ENCODE measurements at places on chromosomes 1 and 21.

DNA sequence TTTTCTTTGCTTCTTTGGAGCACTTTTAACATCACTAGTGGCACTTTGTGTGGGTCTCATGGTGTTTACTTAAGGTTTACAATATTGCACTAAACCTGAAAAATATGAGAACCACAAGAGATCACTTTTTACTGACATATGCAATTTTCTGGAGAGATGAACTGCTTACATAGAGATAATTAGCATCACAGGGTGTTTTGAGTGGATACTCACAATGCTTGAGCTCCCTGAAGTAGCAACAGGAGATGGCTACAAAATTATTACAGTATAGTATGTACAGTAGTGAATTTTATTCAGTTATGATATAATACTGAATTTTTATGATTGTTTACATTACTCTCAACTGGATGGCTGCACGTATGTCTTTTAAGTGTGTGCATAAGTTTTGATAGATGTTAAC, 22.6 kb downstream of the RPRD2 start:
- DNase-seq: no peak

DNA sequence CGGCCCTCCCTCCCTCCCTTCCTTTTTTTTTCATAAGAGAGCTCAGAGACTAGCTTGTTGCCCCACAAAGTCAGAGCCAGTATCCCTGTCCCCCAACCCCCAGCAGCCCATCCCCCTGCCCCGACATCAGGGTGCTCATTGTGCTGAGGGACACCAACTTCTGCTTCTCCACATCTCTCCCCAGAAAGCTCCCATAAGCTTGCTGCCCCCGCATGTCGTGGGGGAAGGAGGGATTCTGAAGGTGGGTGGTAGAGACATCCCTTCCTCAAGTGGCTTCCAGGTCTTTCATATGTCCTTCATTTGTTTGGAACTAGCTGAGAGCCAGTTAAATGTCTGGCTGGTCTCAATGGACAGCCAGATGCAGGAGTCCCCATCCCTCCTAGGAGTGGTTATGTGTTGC, 41.2 kb downstream of the RHBG start:
- DNase-seq: no peak

DNA sequence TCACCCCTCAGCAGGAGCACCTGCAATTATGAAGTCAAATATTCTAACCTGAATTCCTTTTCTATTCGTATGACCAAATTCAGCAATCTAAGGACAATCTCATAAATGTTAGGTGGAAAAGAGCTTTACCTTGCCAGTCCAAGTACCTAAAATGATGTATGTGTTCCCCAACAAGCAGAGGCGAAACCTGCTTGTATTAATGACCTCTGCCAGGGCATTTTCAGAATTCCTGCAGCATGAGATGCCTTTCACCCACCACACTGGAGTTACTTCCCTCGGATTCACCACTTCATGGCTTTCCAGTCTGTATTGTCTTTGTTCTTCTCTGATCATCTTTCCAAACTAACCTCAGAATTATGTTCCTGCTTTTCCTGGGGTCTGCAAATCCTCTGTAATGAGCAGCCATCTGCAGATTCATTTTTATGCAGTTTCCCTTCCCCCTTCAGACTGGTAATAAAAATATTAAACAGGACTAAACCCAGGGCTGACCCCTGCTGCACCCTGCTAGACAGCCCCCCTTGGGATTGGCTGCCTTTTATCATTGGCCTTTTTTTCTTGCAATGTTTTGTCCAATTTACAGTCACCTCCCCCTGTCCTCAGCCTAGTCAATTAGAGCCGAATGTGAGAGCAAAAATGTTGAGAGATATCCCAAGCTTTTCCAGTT, 26.6 kb upstream of the CASQ2 start:
- peak; percentile 22 for DNase-seq

DNA sequence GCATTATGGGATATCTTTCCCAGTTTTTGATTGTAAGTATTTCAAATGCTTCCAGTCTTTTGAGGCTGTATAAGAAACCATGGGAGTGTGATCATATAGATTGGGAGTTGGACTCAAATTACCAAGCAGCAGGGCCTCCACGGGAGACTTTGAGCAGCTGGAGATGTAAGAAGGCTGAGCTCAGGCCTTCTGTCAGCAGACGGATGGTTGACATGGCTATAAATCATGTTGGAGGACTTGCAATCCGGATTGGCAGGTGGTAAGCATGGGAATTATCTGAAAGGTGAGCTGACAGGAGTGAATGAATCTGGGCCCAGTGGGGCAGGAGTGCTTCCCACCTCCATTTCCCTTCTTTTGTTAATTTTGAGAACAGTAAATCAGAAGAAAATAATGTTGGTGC, 83.2 kb upstream of the PPM1J start:
- DNase-seq: no peak

DNA sequence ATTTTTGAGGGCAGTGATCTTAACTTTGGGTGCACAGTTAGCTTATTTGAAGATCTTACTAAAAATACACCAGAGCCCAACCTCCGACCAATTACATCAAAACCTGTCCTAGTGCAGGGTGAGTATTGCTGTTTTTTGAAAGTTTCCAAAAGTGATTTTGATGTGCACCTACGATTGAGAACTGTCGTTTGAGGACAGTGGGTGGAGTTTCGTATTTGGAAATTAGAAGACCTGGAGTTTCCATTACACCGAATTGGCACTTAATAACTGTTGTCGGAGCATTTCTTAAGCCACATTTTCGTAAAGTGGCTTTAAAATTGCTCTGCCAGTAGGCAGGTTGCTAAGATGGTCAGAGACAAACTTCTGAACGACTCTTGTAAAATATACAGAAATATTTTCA, 1.1 kb downstream of the SOD1 start:
- no peak for DNase-seq

- no peak for DNase-seq
Measured at GRCh38 chr1:43468414-43468813, 14.7 kb upstream of the HYI start.

- no peak for DNase-seq
Measured at GRCh38 chr1:162329826-162330225, 46.8 kb downstream of the SPATA46 start.

DNA sequence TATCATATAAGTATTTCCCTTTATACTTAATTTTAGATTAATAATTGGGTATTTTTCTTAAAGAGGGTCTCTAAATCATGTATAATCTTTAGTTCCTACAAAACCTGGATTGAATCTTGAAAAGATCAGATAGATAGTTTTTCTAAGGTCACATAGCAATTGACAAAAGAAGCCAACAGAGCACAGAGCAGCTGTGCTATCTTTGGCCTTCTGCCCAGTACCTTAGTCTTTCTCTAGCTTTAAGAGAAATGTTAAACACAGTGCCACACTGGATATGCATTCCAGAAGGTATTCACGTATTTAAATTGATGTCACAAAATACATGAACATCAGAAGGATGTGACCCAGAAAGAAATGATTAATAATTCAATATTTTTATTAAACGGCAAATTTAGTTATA, 86.8 kb downstream of the C21orf91 start:
- DNase-seq: no peak

DNA sequence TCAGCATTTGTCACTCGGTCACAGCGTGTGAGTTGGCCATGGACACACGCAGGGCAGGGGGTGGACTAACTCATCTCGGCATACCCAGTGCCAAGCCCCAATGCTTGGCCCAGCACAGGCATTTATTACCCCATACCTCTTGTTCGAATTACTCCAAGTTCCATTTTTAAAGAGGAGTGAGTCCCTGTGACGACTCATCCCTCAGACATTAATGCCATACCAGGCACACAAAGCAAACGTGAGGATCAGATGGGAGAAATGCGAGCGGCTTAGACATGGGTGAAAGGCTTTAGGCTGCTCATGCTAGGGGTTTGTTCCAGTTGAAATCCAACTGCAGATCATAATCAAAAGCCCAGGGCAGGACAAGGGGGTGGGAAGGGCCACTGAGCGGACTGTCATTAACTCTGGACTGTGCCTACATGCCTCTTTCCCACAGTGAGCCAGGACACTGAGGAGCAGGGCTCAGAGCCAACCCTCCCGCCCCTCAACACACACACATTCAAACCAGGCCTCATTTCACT, 118.5 kb upstream of the NGF start:
- DNase-seq: no peak

DNA sequence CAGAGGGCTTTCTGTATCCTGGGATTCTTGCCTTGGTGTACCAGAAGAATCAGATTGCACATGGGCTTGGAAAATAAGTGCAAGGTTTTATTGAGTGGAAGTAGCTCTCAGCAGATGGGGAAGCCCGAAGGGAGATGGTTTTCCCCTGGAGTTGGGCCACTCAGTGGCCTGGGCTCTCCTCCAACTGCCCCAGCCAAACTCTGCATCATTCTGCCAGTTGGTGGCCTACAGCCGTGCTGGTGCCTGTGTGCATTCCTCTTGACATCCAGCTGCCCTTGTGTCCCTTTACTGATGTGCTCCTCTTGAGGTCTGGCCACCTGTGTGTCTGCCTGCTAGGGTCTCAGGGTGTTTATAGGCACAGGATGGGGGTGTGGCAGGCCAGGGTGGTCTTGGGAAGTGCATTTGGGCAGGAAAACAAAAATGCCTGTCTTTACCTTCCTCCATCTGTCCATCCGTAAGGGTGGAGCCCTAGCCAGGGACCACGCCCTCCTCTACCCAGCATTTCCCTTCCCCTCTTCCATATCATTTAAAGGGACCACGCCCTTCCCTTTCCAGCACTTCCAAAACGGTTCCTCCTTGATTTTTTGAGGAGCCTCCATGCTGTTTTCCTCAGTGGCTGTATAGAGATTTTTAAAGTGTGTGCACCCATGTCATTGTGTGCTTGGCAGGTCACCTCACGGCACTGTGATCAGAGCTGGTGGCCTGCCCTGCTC, 18.9 kb downstream of the SNAP47 start:
- no peak for DNase-seq

- DNase-seq: peak; percentile 81
Measured at GRCh38 chr1:214864896-214865688, 217.4 kb upstream of the KCNK2 start.

- no peak for DNase-seq
Measured at GRCh38 chr1:162033428-162033827, 9.8 kb upstream of the OLFML2B start.

GRCh38 chr21:42760361-42760950, 107.0 kb downstream of the PDE9A start:
- DNase-seq: no peak

DNA sequence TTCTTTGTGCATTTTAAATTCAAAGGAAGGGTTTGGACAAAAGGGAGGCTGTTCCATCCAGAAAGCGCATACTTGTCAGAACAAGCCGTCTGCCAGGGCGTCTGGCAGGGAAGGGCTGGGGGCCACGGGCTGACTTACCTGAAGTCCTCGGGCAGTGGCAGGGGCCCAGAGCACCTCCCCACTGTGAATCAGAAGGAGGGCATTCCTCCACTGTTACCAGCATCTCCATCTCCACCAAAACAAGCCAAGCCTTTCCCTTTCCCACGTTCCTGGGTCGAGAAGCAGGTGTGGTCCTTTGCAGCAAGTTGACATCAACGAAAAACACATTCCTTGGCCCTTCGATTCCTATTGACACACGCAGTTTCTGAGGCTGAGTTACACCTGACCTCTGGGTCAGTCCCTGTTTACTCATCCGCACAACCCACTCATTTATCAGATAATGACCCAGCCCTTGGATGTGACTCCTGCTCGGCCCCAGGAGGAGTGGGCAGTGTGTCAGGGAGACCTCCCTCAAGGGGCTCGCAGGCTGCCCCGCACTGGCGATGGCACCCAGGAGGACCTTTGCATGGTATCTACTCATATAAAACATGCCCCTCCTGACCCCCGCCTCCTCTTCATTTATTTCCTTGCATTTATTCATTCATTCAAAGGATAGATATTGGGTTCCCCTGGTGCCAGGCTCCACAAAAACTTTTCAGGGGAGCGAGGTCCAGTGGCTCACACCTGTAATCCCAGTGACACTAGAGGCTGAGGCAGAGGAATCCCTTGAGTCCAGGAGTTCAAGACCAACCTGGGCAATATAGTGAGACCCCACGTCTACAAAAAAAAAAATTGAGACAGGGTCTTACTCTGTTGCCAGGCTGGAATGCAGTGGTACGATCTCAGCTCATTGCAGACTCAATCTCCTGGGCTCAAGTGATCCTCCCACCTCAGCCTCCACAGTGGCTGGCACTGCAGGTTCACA, 60.2 kb downstream of the TOMM20 start:
- DNase-seq: peak; percentile 66

- DNase-seq: no peak
Measured at GRCh38 chr21:39951183-39952101, 84.2 kb downstream of the PCP4 start.

GRCh38 chr1:9453779-9454418, 85.4 kb upstream of the SLC25A33 start:
- no peak for DNase-seq

- peak; percentile 71 for DNase-seq
Measured at GRCh38 chr1:203290261-203291089, 14.8 kb upstream of the BTG2 start.

GRCh38 chr1:74818661-74819456, 85.9 kb downstream of the TYW3 start:
- DNase-seq: no peak

DNA sequence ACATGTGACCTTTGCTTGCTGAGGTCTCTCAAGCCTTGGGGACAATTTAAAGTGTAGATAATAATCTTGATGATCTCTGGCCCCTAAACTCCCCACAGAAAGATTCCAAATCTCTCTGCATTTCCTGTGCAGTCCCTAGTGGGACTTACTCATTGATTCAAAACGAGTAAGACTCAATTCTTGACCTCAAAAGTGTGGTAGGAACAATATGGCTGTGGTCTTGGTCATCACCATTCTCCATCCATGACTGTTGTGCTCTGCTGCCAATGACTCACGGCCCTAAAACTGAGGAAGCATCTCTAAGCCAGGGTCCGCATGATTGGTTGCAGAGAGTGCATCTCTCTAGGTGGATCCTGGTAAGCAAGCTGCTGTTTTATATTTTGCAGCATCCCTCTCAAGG, 268.0 kb downstream of the PTGER3 start:
- DNase-seq: no peak

DNA sequence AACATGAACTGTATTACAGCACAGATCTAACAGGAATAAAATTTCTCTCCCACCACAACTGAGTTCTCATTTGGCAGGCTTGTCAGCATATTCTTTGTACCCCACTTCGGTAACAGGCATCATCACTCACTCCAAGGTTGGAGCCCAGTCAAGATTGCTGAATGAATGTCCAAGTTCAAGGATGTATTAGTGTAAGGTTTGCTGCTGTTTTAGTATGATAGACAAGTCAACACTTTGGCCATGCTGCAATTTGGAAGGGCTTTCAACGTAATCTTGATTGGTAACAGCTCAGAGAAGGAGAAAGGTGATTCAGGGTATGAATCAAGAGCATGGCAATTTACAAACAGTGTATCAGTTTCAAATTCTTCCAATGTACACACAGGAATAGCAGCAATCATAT, 6.8 kb downstream of the SSX2IP start:
- DNase-seq: no peak

DNA sequence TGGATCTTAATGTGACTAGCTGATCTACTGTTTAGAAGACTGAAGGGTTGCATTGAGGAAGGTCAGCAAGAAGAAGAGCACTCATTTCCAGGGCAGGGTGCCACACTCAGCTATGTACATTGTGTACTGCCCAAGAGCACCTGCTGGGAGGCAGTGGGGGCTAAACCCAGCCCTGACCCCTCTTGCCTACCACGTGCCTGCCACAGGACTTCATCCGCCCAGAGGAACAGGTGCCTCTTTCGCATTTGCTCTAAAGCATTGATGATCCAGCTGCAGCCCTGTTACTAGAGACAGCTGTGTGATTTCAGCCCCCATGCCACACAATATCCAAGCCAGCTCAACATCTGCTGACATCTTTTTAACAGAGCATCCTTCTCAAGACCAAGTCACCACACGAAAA, 341.8 kb downstream of the LMX1A start:
- DNase-seq: no peak
